Mesothelial cell of epicardium (in vitro differentiated cells): ENCODE measurements at places on chromosomes 3 and 15. TPM values are rescaled to one million over a fixed set of nuclear protein-coding genes. Genes with fewer than 3 reads are reported as not detected.

Gene ADGRG7
- not detected in 3 replicates for total RNA-seq

Gene ZIC1
- 0.22 TPM in 1 of 3 replicates, not detected in the others for total RNA-seq

Gene KLHL40
- not detected in 3 replicates for total RNA-seq

Gene VIPR1
- 2.1 to 2.8 TPM (median 2.3 TPM) in 3 replicates for total RNA-seq

Gene MYRIP
- 0.53 to 0.63 TPM (median 0.59 TPM) in 3 replicates for total RNA-seq

Gene TRH
- total RNA-seq: 0.13 to 0.38 TPM (median 0.31 TPM) in 3 replicates

Gene TPM1
- 635 to 667 TPM (median 659 TPM) in 3 replicates for total RNA-seq

Gene PLA2G4D
- not detected in 3 replicates for total RNA-seq

Gene P2RY1
- total RNA-seq: 7.3 to 8.9 TPM (median 8.5 TPM) in 3 replicates

Gene INKA1
- total RNA-seq: 7.7 to 9.4 TPM (median 8.4 TPM) in 3 replicates

Gene MYO1E
- total RNA-seq: 48.2 to 54.2 TPM (median 53.2 TPM) in 3 replicates

Gene RPL39L
- 12.1 to 14.5 TPM (median 13.4 TPM) in 3 replicates for total RNA-seq

Gene GABRA5
- 0.11 to 0.49 TPM (median 0.45 TPM) in 3 replicates for total RNA-seq

Gene LAMB2
- total RNA-seq: 335 to 359 TPM (median 348 TPM) in 3 replicates

Gene CACNA2D3
- total RNA-seq: 1.7 to 2.8 TPM (median 2.3 TPM) in 3 replicates
